Right lobe of liver (tissue), 6 donors: ENCODE measurements at places on chromosomes 3 and 15. TPM values are rescaled to one million over a fixed set of nuclear protein-coding genes. Genes with fewer than 3 reads are reported as not detected.

DNA sequence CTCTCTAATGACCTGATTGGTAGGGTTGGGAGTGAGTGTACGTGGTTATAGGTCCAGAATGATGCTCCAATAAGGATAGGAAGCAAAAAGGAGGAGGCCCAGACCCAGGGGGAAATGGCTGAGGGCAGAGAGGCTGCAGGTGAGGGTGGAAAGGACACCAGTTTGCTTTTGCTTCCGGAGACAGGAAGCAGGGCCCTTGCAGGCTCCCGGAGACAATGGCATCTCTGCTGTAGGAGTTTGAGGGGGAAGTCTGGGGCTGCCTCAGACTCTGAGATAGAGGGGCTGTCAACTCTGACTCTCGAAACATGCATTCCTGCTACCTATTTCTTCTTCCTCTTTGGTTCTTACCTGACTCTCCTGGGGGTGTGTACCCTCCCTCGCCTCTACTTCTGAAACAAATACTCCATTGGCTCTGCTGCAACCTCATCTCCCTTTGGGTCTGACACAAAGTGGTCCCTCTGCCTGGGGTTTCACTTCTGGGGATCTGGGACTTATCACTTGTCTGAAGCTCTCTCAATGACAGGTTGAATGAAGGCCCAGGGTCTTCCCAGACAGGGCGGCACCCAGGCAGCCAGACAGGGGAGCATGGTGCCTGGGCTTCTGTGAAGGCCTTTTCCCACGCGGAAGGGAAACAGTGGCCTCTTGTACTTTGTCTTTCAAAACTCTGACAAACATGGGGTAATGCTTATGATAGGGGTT is 61.5 kb downstream of the CHRD start:
- DNase-seq, result no peak

GRCh38 chr3:47022641-47023071 is 43.2 kb downstream of the NBEAL2 start:
- DNase-seq, result no peak

DNA sequence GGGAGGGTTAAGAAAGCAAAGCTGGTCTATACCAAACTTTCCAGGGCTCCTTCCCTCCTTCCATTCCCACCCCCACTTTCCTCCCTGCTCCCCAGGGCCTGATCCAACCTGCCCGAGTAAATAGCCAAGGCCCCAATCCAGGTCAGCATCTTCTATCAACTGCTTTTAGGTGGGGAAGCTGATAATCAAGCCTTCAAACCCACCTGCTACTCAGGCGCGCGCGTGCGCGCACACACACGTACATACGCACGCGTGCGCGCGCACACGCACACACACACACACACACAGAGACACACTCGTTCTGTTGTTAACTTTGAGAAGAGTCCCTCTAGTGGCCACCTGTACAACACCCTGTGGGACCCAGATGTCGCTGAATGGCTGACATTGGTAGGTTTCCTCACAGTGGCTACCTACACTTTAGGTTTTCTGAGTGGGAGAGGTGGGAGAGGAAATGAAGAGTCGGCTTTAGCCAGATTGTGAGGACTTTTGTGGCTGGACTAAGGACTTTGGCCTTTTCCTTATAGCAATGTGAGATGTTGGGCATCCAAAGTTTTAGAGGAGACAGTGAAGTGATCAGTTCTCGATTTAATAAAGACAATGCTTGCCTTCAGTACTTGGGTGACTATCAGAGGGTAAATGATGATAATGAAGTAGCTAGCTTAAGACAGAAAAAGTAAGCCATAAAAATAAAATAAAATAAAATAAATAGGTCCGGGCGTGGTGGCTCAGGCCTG is 179.9 kb upstream of the C2CD4B start:
- DNase-seq, result peak; percentile 62

ROBO2 gene
- 1.7 TPM for total RNA-seq

TJP1 gene
- total RNA-seq, result 57.3 TPM

GRCh38 chr3:48320996-48321395 is 12.5 kb downstream of the SPINK8 start:
- DNase-seq, result no peak

DNA sequence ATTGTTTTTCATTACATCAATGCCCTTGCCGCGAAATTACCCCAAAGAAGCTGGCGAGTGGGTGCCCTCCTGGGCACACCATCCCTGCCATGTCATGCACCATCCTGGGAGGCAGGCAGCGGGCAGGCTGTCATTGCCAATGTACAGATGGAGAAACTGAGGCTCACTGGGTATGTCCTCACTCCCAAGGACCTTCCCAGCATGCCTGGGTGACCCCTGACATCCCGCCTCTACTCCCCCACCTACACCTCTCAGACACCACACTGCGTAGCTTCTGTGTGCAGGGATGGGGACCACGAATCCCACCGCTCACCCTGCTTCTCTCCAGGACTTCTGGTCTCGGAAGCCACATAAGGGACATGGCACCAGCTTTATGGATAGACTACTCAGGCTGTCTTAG is 41.0 kb upstream of the SLC41A3 start:
- peak; percentile 7 for DNase-seq

GRCh38 chr3:42122261-42123011 is 31.3 kb downstream of the TRAK1 start:
- no peak for DNase-seq

- DNase-seq, result no peak
Measured at GRCh38 chr3:130821806-130822205, 72.1 kb upstream of the ATP2C1 start.

GRCh38 chr3:80870476-80871041 is 890.9 kb downstream of the GBE1 start:
- no peak for DNase-seq

RBMS3 gene
- 6.3 TPM for total RNA-seq

DNA sequence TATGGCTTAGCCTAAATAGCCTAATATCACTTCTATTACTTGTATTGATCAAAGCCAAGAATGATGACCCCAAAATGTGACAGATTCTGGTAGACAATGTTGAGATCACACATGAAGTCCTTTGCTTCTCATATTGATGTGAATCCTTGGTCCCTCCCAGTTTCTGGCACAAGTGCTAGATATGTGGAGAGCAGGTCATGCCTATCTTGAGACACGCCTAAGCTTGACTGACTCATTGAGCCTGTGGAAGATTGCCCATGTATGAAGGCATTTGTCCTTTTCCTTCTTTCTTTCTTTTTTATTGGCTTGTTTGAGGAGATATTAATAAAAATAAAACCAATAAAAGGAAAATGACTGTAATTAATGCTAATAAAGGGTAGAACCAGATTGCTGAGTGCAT is 54.0 kb upstream of the TMEM108 start:
- no peak for DNase-seq

- no peak for DNase-seq
Measured at GRCh38 chr3:186213946-186214345, 105.1 kb upstream of the ETV5 start.
